ENCODE measurements at places on chromosomes 1 and 21.

DNA sequence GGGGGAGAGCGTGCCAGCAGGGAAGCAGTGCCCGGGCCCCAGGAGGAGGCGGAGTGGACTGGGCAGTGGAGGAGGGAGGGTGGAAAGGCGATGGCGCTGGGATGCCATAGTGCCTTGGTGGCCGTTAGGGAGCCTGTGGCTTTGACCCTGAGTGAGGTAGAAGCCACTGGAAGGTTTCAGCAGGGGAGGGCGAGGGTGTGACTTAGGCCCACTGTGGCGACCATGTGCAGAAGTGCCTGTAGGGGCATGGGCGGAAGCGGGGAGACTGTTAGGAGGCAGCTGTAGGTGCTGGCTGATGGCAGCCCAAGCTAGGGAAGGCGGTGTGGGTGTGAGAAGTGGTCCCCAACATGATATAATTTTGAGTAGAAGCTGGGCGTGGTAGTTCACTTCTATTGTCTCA lies 28.2 kb downstream of the LHX4 start:
- peak; percentile 58 for DNase-seq

DNA sequence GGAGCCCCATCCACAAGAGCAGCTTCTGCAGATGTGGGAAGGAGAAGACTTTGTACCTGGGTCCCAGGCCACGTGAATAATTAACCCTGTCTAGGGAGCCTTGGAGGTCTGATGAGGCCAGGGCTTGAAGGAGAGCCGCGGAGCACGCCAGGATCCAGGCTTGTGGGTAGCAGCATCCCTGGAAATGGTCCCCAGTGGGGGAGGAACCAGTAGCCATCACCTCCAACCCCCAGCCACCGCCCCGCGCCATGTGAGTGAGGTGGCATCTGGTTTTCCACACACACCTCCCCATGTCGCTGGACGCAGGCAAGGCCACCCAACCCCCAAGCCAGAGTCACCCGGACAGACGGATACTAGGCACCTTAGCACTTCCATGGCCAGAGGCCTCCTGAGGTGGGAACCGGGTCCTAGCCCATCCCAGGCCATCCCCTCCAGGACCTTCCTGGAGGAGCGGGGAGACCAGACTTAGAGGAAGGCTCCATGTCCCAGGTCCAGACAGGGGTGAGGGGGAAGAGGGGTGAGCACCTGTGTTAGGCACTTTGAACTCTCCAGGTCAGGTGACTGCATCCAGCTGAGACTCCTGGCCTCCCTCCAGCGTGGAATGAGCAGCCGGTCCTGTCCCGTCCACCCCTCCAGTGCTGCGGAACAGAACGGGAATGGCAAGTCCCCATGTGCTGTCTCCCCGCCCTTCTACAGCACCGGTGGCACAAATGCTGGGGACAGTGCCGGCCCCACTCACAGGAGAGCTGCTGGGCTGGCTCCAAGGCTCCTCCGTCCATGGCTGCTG lies 53.2 kb downstream of the RIPK4 start:
- DNase-seq: no peak

DNA sequence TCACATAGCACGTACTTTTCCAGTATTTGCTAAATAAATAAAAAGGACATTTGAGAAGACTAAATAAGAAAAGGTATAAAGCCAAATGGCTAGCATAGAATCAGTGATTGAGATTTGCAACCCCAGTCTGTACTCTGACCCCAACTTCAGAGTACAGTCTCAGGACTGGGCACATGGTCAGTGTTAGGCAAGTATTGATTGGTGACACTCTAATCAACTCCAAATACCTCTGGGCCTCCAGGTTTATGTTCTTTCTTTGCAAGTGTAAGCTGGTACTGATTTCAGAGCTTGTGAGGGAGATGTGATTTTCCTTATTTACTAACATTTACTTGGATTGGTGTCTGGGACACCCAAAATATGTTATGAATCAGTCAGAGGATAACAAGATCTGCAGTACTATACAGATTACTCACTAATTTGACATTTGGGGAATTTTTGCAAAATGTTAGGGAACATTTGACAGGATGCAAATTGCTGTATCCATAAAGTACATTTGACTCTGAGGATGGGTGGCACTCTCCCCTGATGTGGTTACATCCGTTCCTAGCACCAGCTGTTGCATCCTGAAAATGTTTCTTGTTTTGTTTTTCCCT lies 34.2 kb downstream of the LMO4 start:
- no peak for DNase-seq

DNA sequence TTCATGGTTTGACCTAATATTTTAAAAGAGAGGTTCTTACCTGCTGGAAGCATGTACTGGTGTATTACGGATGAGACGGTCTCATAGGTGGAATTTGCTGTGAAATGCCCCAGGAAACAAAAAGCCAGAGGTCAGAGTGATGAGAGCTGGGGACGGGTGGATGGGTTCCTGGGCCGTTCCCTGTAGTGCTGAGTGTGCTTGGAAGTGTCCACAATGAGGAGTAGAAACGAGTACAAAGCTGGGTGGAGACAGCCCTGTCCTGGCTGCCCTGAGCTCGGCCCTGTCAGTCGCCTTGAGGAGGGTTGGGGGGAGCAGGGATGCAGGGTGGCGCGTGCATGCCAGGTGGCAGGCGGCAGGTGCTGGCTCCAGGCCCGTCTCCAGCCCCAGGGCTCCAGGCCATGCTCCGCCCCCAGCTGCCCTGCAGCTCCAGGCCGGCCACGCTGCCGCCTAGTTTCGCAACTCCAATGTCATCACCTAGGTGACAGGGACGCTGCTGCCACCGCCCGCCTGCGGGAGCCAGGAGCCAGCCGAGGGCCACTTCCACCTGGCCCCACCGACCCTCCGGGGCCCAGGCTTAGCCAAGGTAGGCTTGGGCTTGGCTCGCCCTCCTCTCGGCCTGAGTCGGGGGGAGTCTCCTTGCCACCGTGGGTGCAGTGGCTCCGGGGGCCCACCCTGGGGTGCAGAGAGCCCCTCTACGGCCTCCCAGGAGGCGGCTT lies 16.4 kb downstream of the TP73 start:
- DNase-seq: peak; percentile 94

DNA sequence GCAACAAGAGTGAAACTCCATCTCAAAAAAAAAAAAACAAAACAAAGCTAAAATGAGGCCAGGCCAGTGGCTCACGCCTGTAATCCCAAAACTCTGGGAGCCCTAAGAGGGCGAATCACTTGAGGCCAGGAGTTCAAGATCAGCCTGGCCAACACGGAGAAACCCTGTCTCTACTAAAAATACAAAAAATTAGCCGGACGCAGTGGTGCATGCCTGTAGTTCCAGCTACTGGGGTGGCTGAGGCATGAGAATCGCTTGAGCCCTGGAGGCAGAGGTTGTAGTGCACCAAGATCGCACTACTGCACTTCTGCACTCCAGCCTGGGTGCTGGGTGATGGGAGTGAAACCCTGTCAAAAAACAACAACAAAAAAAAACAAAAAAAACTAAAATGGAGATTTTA lies 191.2 kb upstream of the SGIP1 start:
- DNase-seq: no peak

DNA sequence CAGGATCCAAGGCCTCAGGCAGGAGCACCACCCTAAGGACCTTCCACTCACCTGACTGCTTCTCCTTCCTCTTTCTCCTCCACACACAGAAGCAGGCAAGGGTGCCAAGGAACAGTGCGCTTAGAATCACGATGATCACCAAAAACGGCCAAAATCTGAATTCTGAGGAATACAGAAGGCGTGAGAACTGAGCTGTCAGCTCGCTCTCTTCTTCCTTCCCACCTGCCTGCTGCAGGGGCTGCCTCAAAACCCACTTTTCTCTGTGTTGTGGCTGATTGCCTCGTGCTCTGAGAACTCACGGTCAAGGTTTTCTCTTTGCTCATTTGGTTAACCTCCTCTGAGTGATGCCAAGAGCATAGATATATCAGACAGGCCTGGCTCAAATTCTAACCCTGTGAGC lies 23.8 kb downstream of the CD244 start:
- DNase-seq: no peak

- no peak for DNase-seq
Measured at GRCh38 chr1:57727121-57727520, 303.3 kb upstream of the DAB1 start.

- DNase-seq: no peak
Measured at GRCh38 chr1:220013497-220013896, 32.8 kb downstream of the EPRS1 start.

GRCh38 chr1:113805639-113806038 lies 6.6 kb downstream of the RSBN1 start:
- DNase-seq: no peak

- no peak for DNase-seq
Measured at GRCh38 chr21:42768324-42769121, 110.8 kb downstream of the WDR4 start.

GRCh38 chr1:43509740-43510375 lies 20.8 kb upstream of the PTPRF start:
- DNase-seq: no peak

GRCh38 chr1:208534599-208534897 lies 290.4 kb upstream of the PLXNA2 start:
- no peak for DNase-seq

- DNase-seq: no peak
Measured at GRCh38 chr1:232507571-232507970, 122.4 kb downstream of the SIPA1L2 start.

DNA sequence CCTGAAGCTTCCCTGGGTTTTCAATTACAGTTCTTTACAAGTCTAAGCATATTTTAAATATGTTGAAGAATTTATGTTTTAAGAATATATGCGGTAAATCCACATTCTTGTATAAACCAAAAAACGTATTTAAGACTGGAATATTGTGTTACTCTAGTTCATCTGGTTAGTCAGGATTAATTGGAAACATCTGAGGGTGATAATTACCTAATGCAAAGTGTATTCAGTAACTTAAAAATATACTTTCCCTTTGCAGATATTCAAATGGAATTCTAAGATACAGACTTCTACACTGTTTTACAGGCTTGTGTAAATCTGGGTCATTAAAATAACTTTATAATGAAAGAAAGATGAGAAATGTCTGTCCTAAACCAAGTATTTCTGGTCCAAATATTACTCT lies 302.0 kb downstream of the VAV3 start:
- DNase-seq: no peak

- no peak for DNase-seq
Measured at GRCh38 chr1:3349161-3349967, 105.1 kb upstream of the ARHGEF16 start.

DNA sequence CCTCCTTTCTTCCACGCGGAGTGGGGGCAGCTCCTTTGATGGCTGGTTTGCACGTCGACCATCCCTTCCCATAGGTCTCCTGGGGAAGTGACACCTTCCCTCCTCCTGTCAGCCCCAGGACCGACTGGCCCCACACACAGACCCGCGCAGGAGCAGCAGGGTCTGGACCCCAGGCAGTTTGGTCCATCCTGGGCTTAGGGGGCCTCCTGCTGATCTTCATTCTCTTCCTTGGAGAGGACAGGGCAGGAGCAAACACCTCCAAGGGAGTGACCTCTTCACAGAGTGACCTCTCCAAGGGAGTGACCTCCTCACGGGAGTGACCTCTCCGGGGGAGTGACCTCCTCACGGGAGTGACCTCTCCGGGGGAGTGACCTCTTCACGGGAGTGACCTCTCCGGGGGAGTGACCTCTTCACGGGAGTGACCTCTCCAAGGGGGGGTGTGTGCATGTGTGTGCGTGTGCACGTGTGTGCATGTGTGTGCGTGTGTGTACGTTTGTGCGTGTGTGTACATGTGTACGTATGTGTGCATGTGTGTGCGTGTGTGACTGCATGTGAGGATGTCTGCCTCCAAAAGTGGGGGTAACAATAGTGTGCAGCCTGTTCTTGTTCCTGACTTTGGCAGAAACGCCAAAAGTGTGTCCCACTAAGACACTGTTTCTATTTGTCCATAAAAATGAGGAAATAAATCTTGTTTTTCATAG lies 29.8 kb downstream of the COL6A1 start:
- peak; percentile 58 for DNase-seq

- DNase-seq: no peak
Measured at GRCh38 chr1:76939050-76939816, 72.0 kb downstream of the ST6GALNAC5 start.
